ENCODE measurements at places on chromosomes 5 and 9.

DNA sequence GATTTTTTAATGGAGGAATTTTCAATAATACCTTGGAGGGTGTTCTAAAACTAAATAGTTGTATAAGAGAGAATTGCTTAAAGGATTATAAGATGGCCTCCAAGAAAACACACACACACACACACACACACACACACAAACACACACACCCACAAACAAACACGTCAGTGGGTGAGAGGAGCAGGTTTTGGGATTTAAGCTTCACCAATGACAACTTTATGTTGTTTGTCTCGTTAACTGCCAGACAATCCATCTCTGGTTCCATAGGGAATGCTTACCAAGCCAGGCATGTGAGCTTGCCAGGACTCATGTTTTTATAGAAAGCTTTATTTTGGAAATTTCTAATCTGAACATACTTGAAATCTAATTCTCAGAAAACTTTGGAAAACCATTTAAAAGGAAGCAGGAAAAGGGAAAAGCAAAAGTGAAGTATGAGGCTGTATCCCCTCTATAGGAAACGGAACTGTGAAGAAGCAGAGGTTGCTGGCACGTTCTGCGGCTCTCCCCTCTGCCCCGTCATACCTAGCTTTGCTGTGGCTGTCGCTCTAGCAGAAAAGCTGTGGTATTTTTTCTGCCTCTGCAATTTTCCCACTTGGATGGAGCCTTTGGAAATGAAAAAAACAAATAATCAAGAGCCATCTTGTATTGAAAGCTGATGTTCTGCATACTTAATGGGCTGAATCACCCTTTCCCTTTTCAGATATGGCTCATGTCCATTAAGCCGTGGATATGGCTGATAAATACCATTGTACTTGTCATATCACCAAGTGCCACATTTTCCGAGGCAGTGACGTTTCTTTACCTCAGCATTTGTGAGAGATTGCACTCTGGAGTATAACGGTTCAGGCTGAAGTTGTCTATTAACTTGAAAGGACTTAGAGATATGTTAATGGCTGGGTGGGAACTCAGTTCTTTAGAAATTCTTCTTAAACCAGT is 112.7 kb downstream of the NTRK2 start:
- no peak for DNase-seq

DNA sequence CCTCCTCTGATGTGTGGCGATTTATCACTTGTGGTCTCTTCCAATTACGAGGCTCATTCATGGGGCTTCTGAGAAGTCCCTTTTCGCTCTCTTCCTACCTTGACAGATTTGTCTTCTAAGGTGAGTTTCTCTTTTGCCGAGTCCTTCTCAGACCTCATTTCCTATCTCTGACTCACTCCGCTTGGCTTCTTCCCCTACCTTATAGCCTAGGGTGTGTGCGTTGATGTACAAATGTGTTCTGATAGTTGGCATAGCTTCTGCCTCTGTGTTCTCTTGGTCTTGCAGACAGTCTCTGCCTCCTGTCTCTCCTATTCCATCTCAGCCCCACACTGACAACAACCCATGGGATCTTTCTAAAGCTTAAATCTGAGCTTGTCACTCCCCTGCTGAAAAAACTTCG is 56.9 kb upstream of the SHB start:
- DNase-seq = no peak

DNA sequence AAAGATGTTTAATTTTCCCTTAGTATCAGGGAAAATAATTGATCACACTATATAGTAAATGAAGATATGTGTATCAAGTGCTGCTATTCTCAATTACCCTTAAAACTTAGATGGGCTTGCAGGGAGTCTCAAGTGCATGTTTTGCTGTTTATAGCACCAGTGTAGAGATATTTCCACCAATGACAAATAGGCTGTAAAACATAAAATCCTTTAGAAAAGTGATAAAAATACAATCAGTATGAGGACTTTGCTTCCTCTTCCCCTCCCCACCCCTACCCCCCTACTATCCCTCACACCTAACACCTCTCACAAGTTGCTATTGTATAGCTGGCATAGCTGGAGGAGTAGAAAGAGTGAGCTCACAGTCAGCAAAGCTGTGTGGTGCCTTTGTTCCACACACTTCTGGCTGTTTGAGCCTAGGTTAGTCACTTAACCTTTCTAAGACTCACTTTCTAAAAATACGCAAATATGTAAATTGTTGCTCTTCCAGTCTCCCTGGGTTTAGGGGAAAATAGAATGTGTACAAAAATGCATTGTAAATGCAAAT is 93.1 kb downstream of the PDE4D start:
- no peak for DNase-seq

- no peak for DNase-seq
These were observed 22.4 kb downstream of the ENC1 start for GRCh38 chr5:74618106-74618505.

- DNase-seq = no peak
These were observed 10.3 kb upstream of the FBXL7 start for GRCh38 chr5:15489571-15490235.
